ENCODE measurements at places on chromosomes 3 and 15.

- DNase-seq: no peak
Observed at GRCh38 chr15:26572602-26573350, 200.1 kb downstream of the GABRB3 start.

- no peak for DNase-seq
Observed at GRCh38 chr3:154095832-154096421, 25.3 kb upstream of the ARHGEF26 start.

DNA sequence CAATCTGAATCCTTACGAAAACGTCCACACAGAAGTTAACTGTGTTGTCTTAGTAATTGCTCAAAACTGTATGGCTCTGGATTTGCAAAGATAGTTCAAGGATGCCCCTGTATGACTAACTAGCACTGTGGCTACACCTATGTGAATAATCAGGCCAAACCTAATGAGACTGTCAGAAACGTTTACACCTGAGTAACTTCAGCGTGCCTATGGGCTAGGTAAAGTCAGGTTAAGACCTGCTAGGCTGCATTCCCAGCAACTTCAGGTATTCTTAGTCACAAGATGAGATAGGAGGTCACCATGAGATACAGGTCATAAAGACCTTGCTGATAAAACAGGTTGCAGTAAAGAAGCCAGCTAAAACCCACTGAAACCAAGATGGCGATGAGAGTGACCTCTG is 87.8 kb upstream of the PLXND1 start:
- no peak for DNase-seq

DNA sequence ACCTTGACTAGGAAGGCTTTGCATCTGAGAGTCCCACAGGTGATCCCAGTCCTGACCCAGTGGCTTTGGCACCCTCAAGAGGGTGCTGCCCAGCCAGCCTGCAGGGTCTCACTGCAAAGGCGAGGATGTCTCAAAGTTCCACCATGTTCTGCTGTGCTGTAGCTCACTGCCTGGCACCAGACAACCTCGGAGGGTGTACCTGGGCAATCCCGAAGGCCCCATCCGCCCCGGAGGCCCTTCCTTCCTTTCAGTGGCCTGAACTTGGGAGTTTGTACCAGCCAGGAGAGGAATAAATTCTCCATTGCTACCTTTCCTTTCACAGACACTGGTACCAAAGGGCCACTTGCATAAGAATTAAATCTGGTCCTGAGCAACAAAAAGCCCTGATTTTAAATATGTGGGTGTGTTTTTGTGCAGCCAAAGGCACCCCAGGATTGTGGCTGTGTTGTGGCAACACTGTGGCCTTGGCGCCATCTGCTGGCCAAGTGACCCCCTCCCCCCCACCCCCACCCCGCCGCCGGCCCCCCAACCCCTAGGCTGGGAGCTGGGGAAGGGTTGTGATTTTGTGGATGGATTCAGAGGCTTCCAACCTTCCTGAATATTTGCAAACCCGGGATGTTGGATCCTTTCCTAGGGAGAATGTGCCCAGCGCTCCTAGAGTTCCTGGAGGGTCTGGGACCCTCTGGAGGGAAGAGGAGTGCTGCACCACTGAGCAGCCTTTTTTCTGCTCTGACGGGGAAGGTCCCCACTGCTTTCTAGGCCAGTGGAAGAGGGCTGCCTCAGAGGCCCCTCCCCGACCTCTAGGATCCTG is 9.7 kb upstream of the PTPN23 start:
- peak; percentile 12 for DNase-seq

GRCh38 chr3:135917076-135917475 is 48.5 kb upstream of the PPP2R3A start:
- DNase-seq: no peak

DNA sequence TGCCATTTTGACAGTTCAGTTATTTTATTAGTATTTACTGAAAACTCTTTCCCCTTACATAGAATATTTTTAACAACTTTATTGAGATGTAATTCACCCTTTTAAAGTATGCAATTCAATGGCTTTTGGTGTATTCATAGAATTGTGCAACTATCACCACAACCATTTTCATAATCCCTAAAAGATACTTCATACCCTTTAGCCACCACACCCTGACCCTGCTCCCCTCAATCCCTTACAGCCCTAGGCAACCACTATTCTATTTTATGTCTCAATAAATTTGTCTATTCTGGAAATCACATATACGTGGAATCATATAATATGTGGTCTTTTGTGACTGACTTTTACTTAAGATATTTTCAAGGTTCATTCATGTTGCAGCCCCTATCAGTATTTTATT is 29.7 kb downstream of the TEX9 start:
- no peak for DNase-seq
